T-cell (primary cell): ENCODE measurements at places on chromosomes 7 and 10.

DNA sequence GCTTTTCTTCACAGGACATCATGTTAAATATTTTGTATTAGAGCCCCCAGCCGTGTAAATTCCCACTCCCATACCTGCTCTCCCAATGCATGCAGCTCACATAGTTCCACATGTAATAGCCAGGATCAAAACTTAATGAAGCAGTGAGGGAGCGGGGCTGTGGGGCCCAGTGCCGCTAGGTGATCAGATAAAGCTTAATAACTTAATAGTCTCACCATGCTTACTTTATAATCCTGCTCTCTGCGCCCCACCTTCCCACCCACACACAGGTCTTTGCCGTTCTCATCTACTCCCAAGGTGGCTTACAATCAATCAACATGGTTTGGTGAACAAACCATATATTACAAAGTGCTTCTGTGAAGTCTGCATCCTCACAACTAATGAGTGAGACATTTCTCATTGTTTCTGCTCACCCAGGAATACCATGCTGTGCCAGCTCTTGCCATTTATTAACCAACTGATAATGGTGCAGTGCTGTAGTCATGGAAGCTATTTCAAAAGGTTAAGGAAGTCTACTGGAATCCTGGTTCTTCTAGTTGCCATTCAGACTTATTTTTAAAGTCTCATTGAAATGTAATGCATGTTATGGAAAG, 156.4 kb downstream of the CTTNBP2 start:
- DNase-seq, result no peak
- H3K27me3 ChIP-seq, result no peaks in the 10 kb centered on the region
- H3K36me3 ChIP-seq, result no peaks in the 10 kb centered on the region

- peak overlapping the region; percentile 89 for H3K4me3 ChIP-seq
- peaks cover 42% of the 10 kb centered on the region for H3K4me1 ChIP-seq
- peak; percentile 61 for DNase-seq
- H3K27ac ChIP-seq, result peak overlapping the region; percentile 49
Observed at GRCh38 chr10:74825371-74826141, 844 bp upstream of the KAT6B start.

- no peak overlapping the region for H3K27ac ChIP-seq
- no peak for DNase-seq
- H3K4me1 ChIP-seq, result no peaks in the 10 kb centered on the region
- H3K4me3 ChIP-seq, result no peak overlapping the region
Observed at GRCh38 chr10:63917363-63917762, 396.2 kb downstream of the REEP3 start.

DNA sequence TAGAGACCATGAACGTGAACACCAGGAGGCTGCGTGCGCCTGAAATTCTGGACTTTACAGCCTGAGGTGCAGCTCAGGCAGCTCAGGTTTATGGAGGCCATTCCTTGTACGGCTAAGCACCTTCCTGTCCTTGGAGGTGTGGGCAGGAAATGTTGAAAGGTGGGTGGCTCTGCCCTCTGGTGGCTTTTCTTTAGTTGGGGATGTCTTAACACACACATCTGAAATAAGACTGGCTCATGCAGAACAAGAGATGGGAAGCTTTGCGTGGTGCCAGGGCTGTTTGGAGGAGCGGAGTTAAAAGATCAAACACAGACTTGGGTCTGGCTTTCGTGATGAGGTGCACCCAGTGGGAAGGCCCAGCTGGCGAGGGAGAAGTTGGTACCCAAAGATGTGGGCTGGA, 64.1 kb downstream of the DOCK1 start:
- H3K4me3 ChIP-seq, result no peak overlapping the region
- no peaks in the 10 kb centered on the region for H3K27me3 ChIP-seq
- no peaks in the 10 kb centered on the region for H3K4me1 ChIP-seq

DNA sequence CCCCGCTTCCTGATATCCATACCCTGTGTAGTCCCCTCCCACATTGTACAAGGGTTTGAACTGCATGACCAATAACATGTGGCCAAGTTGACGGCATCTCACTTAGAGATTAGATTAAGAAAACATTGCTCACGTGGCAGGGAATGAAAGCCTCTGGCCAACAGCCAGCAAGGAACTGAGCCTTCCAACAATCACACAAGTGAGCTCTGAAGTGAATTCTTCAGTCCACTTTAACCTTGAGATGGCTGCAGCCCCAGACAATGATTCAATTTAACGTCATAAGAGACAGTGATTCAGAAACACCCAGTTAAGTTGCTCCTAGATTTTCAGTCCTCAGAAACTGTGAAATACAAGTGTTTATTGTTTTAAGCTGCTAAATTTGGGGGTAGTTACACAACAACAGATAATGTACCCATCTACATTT, 165.9 kb upstream of the PLXNA4 start:
- H3K4me1 ChIP-seq, result no peaks in the 10 kb centered on the region
- H3K36me3 ChIP-seq, result no peaks in the 10 kb centered on the region

DNA sequence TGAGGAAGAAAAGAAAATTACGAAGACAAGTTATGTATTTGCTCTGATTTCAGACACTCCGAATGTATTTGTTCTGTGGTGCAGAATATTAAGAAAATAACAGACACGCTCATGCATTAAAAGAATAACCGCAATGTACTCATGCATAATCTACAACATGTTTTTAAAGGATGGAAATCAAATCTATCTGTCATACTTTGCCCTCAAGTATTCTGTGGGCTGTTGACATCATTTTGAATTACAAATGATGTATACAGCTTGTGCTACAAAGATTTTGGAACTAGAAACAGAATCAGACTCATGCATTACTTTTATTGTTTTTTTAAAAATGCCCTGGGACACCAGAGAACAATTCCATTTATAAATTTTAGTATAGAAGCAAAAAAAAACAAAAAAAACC, 69.9 kb downstream of the APBB1IP start:
- no peak overlapping the region for H3K27ac ChIP-seq
- H3K27me3 ChIP-seq, result no peaks in the 10 kb centered on the region
- peaks cover 9% of the 10 kb centered on the region for H3K36me3 ChIP-seq

GRCh38 chr7:124059375-124059774, 26.5 kb upstream of the TMEM229A start:
- no peak overlapping the region for H3K4me3 ChIP-seq
- H3K36me3 ChIP-seq, result no peaks in the 10 kb centered on the region
- H3K4me1 ChIP-seq, result no peaks in the 10 kb centered on the region
- no peak overlapping the region for H3K27ac ChIP-seq
- DNase-seq, result no peak

- no peak for DNase-seq
- H3K27ac ChIP-seq, result no peak overlapping the region
- H3K36me3 ChIP-seq, result no peaks in the 10 kb centered on the region
- no peaks in the 10 kb centered on the region for H3K27me3 ChIP-seq
Observed at GRCh38 chr10:28492116-28492920, 40.6 kb upstream of the WAC start.

DNA sequence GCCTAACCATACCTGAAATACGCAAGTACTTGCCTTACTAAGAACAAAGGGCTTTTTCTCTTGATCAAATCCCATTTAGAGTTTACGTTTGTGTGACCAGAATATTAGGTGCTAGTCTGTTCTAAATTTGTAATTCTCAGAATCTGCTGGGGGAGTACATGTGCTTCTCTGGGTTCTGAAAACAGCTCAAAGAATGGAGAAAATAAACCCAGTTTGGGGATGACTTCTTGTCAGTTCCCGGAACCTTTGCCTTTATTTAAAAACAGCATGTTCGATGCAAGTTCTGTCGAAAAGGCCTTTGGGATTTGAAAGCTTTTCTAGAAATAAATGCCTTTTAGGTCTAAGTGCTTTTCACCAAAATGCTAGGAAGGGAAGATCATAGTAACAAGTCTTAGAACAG, 147.0 kb downstream of the ARID5B start:
- DNase-seq, result no peak
- H3K4me3 ChIP-seq, result peak overlapping the region; percentile 50
- H3K4me1 ChIP-seq, result peaks cover 67% of the 10 kb centered on the region

- peaks cover 42% of the 10 kb centered on the region for H3K4me1 ChIP-seq
- peaks cover 29% of the 10 kb centered on the region for H3K27me3 ChIP-seq
- H3K36me3 ChIP-seq, result no peaks in the 10 kb centered on the region
- no peak overlapping the region for H3K4me3 ChIP-seq
Observed at GRCh38 chr7:73716318-73716890, 3.1 kb downstream of the STX1A start.

DNA sequence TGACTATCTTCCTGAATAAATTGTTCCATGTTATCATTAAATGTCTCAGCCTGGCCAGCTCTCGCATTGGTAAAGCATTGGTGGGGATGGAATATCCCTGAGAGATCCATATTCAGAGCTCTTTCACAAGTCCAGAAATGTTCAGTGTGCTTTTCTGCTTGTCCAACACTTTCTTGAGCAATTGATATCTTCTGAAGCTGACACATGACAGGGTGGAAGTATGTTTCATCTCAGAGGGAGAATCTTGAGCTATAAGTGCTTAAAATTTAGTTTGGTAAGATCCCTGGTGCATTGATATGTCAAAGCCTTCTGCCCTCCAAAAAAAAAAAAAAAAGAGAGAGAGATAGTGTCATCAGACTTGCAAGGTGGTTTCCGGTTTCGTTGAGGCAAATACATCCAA, 7.4 kb downstream of the IFIT3 start:
- no peak overlapping the region for H3K4me3 ChIP-seq
- H3K27me3 ChIP-seq, result no peaks in the 10 kb centered on the region
- H3K27ac ChIP-seq, result no peak overlapping the region
- peaks cover 45% of the 10 kb centered on the region for H3K4me1 ChIP-seq
- DNase-seq, result no peak

GRCh38 chr7:132618271-132618955, 42.1 kb upstream of the PLXNA4 start:
- H3K27ac ChIP-seq, result no peak overlapping the region
- no peaks in the 10 kb centered on the region for H3K36me3 ChIP-seq
- H3K4me1 ChIP-seq, result peaks cover 7% of the 10 kb centered on the region
- peaks cover 22% of the 10 kb centered on the region for H3K27me3 ChIP-seq

GRCh38 chr7:118109607-118110006, 74.4 kb upstream of the LSM8 start:
- H3K36me3 ChIP-seq, result no peaks in the 10 kb centered on the region
- no peaks in the 10 kb centered on the region for H3K4me1 ChIP-seq
- DNase-seq, result no peak
- H3K27me3 ChIP-seq, result no peaks in the 10 kb centered on the region
- H3K4me3 ChIP-seq, result no peak overlapping the region

GRCh38 chr7:55365205-55365674, at the start of gene LANCL2:
Gene LANCL2, plus strand, starts transcription at chr7:55365337. Its CDS starts 689 bp downstream, at chr7:55366026.
- peak; percentile 13 for DNase-seq
- H3K36me3 ChIP-seq, result no peaks in the 10 kb centered on the region
- H3K27me3 ChIP-seq, result peaks cover 2% of the 10 kb centered on the region
- H3K27ac ChIP-seq, result peak within 1 kb of the TSS; percentile 98

DNA sequence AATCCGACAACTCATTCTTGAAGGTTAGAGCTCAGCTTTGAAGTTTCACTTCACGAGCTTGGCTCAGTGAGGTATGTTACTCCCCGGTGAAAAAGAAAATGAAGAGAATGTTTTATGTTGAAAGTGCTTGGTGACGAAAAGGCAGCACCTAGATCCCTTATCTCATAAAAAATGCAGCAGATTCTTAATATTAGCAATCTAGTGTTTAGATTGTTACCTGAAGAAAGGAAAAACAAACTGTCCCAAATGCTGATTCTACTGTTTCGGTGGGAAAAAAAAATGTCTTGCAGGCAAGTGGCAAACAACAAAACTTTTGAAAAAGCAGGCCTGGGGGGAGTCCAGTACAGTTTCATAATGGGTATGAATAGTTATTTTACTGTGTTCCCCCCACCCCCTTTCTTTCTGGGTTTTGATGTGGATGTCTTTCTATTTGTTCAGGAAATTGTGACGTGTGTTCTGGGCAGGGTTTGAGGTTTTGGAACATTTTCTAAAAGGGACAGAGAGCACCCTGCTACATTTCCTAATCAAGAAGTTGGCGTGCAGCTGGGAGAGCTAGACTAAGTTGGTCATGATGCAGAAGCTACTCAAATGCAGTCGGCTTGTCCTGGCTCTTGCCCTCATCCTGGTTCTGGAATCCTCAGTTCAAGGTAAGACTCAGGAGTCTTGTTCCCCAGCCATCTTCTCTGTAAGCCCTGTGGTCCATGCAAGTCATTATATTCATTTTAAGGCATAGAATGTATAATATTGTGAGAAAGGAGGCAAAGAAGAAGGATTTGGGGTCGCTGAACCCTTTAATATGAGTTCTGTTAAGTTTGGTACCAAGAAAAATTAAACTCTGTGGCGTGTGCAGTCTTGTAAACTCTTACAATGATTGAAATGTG, at the start of gene SRGN:
SRGN (plus strand) TSS at position 514 of the 881 bp plus-strand sequence; CDS start at position 569, 55 bp downstream.
- peak within 1 kb of the TSS; percentile 59 for H3K4me3 ChIP-seq
- peak within 1 kb of the TSS; percentile 98 for H3K27ac ChIP-seq
- no peaks in the 10 kb centered on the region for H3K27me3 ChIP-seq
- peaks cover 39% of the 10 kb centered on the region for H3K4me1 ChIP-seq
- H3K36me3 ChIP-seq, result no peaks in the 10 kb centered on the region
